Mesothelial cell of epicardium (in vitro differentiated cells): ENCODE measurements at places on chromosomes 6 and 20. TPM values are rescaled to one million over a fixed set of nuclear protein-coding genes. Genes with fewer than 3 reads are reported as not detected.

DNA sequence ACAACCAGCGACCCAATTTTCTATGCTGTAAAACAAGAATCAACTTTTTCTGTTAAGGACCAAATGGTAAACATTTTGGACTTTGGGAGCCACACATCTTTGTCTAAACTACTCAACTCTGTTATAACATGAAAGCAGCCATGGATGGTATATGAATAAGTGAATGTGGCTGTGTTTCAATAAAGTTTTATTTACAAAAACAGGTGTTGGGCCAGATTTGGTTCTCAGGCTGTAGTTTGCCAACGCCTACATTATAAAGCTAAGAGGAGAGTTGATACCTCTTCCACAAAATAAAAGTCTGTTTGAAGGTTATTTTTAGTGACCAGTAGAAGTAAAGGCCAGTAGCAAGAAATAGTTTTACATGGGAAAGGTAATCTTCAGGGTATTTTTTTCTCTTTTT lies 60.4 kb upstream of the SDHAF4 start:
- no peak for DNase-seq

- DNase-seq = no peak
Measured at GRCh38 chr20:57210054-57210910, 56.2 kb downstream of the BMP7 start.

DNA sequence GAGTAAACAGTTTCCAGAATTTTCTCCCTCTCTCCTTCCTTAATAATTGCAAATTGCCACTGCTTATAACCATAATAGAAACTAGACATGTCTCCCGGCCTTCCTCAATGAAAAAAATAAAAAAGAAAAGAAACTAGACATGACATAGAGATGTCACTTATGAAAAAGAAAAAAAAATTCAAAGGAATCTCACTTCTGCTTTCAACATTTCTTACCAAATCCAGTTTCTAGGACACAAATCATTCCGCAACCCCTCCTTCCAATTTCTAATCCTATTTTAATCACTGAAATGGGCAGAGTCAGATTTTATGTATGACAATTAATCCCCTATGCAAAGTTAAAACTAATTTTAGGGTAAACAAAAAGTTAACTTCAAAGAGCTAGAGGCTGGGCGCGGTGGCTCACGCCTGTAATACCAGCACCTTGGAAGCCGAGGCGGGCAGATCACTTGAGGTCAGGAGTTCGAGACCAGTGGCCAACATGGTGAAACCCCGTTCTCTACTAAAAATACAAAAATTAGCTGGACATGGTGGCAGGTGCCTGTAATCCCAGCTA lies 40.1 kb upstream of the EEF1A1 start:
- no peak for DNase-seq

GRCh38 chr6:165453395-165453794 lies 144.0 kb upstream of the C6orf118 start:
- no peak for DNase-seq

DNA sequence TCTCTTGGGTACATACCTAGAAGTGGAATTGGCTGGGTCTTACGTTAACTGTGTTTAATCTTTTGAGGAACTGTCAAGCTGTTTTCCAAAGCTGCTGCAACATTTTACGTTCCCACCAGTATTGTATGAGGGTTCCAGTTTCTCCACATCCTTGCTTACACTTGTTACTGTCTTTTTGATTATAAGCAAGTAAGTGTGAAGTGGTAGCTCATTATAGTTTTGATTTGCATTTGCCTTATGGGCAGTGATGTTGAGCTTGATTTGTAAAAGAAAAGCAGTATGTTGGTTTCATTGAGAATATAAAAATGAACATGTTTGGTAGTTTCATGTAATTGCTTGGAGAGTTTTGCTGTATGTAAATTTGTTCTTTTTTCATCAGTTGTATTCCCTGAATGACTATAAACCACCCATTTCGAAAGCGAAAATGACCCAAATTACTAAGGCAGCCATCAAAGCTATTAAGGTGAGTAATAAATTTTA lies 40.4 kb downstream of the SCAF8 start:
- no peak for DNase-seq

DNA sequence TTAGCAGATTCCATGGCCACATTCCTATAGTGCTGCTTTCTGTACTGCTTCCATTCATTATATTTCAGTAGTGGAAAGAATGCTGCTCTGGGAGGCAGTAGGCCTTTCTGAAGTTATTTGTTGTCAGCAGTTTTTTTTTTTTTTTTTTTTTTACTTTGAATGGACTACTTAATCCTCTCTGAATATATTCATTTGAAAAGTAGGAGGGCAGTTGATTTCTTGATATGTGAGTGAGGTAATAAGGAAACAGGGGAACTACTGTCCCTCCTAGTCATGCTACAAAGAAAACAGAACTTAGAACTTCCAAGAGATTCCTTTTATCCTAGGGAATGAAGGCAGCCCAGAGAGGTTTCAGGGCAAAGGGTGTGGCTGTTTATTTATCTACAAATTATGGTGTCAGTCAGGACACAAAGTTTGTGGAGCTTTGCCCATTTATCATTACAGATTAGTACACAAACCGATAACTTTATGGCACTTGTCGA lies 155.9 kb downstream of the JARID2 start:
- DNase-seq = no peak

DNA sequence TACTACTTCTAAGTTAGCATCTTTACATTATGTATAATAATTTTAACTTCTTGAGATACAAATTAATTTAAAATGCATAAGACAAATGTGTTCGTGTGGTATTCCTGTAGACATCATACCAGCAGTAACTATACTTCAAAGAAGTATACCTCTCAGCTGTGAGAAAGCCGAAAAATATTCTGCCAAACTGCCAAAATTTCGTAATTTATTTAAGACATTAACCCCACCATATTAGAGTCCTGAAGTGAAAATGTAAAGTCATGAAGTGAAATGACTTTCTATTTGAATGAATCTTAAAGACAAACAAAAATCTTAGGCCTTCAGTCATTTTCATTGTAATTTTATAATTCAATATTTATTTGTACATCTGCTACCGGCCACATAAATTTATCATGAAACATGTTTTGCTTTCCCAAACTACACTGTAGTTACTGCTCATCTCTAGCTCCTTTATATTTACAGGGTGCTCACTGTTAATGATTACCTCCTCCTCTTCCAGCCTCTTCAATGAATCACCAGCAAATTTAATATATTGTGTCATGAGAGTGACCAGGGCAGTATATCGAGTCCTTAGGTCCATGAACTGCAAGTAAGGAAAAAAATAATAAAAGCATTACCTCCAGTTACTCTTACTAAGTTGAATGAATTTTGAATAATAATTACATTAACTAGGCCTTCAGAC lies 18.5 kb downstream of the DST start:
- no peak for DNase-seq

- no peak for DNase-seq
Measured at GRCh38 chr6:39217177-39217864, 12.0 kb downstream of the KCNK5 start.

DNA sequence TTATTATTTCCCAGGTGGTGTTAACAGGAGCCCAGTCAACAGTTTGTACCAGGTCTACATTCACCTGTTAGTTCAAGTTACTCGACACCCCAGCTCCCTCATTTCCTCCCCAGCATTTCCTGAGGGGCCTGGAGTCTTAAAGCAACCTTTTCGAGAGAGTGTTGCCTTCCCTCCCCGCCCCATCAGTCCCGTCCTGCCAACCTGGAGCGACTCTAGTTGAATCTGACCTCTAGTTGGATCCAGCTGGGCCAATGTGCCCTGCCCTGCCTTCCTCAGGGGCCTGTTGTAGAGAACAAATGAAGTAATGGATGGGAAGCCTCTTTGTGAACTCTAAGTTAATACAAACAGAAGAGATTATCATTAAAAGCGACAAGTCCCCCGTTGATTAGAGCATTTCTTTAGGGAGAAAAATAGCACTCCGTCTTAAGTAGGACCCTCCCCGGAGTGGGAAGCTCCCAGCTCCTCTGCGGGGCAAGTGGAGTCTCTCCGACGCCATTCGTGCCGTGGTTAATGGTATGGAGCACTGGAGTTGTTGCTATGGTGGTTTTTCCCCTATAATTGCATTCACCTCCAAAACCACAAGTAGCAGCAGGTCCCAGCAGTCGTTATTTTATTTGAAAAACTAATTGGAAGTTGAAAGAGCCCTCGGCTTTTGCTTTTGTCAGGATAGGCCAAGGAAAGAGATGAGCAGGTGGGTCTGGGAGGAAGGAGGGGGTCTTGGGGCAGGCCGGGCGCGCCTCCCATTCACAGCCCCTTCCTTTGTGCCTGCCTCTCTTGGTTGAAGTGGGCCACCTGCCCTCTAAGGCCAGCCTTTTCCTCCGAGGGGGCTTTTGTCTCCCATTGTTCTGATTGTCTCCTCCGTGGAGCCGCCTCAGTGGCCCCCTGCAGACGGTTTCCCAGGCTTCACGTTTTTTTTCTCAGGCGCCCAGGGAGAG lies 16.1 kb downstream of the GHRH start:
- DNase-seq = no peak

DNA sequence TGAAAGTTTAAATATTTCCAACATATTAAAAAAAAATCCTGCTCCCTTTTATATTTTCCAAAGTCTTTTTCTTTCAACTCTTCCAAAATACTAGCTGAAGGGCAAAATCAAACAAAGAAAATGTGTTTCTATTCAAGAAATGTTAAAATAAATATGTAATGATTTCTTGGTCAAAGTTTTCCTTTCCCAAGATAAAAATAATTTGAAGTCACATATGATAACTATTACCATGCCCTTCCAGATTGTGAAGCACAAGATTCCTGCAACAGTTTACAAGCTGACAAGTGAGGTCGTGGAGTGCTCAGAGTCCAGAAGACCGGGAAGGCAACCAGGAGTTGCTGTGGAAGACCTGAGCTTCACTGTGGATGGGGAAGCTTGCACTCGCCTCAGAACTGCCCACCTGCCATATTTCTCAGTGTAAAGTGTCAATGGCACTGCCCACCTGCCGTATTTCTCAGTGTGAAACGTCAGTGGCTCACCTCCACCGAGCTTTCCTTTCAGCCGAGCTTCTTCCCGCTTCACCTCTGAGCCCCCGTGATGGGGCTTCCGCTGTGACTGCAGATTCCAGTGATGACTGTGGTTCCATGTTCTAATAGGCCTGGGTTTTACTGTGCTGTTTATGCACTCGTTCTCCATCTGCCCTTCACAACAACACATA lies 160.5 kb downstream of the THBS2 start:
- DNase-seq = no peak

GRCh38 chr6:93496548-93496947 lies 77.2 kb upstream of the EPHA7 start:
- DNase-seq = no peak

DNA sequence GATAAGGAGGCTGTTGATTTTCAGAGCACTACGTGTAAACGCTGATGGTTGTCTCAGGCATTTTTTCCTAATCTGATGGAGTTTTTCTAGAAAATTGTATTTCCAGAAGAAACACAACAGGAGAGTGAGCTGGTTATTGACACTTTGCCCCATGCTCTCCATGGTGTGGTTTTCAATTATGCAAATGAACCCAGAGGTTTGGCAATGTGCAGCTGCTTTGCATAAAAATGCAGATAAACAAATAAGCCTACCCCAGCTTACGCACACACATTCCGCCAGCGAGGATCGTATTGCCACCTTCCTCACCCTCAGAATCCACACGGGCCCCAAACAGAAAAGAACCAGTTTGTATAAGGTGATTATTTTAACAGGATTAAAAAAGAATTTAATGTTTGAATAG lies 45.1 kb upstream of the FRMD1 start:
- no peak for DNase-seq

DNA sequence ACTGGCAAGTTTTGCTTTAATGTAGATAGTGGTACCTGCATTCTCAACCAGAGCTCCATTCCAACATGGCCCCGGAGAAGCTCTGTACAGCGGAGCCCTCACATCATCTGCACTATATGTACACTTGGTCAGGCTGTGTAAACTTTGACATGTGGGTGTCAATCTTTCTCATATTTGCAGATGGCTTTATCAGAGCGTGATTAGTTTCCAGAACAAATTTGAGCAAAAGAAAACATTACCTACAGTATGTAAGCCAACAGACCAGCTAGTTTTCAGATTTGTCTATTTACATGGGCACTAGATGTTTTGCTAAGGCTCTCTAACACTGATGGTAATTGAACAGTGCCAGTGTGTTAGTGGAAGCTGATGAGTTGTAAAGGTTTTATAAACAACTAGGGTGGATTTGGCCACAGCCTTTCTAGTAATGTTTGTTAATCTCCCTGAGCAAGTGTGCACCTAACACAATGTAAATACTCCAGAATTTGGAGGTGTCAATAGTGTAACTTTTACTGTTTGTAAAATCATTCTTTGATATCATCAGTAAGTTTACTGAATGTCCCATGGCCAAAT lies 131.8 kb downstream of the FOXA2 start:
- no peak for DNase-seq

DNA sequence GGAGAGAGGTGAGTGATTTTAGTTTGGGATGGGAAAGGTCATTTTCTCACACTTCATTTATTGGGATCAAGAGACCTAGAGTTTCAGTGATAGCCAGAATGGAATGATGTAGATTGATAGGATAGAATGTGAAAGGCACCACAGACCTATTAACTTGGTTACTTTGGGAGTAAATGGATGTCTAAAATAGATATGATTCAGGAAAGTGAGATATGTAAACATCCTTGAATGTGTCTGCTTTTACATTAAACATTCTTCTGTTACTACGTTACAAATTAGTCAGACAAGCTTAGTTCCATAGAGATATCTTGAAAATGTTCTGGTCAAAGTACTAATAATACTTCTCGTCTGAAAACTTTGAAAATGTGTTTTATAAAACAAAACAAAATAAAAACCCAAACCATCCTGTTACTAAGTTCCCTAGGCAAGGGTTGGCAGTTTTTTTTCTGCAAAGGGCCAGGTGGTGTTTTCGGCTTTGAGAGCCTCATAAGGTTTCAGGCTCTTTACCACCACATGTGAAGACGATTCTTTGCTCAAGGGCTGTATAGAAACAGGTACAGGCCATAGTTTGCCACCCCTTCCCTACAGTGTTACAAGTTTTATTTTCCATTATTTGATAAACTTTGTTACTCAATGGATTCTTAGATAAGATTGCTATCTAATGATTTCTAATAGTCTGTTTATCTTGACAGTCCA lies 3.4 kb downstream of the CYB5R4 start:
- DNase-seq = no peak

DNA sequence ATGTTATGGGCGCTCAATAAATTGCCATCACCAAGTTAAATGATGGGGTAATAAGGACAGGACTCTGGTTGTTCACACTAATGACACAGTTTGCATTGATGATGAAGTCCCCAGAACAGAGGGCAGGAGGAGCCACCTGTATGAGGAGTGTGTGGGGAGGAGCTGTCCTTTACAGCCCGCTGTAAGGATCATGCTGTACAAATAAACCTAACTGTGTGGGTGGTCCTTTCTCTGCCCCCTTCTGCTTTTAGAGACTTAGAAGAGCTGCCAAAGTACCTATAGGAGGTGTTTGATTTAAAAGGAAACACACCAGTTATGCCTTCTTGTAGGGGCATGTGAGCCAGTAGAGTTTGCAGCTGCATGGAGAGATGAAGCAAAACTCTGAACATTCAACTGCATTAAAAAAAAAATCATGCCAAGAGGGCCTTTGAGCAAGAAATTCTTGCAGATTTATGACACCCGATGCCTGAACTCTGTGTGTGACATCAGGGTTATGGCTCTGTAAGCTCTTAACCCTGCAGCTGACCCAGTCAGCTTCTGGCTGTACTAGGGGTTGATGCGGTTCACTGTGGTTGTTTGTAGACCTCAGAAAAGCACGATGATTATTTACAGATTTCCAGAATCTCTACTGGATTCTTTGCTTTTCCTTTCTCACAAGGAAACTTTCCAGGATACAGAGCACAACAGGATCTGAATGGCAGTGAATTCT lies 67.4 kb downstream of the UST start:
- no peak for DNase-seq

- no peak for DNase-seq
Measured at GRCh38 chr6:57173886-57174510, 1.9 kb downstream of the BAG2 start.

GRM1 gene
- 0.11 to 0.16 TPM in 2 of 3 replicates, not detected in the other for total RNA-seq

LKAAEAR1 gene
- total RNA-seq = 0.36 TPM in 1 of 3 replicates, not detected in the others

LIN28B gene
- total RNA-seq = 18.1 to 19.7 TPM (median 19.3 TPM) in 3 replicates

DAAM2 gene
- 13.3 to 15.2 TPM (median 13.7 TPM) in 3 replicates for total RNA-seq
